PC-3 (cell line): ENCODE measurements at places on chromosomes 12 and 14. TPM values are rescaled to one million over a fixed set of nuclear protein-coding genes. Genes with fewer than 3 reads are reported as not detected.
A peak's percentile ranks its signal among the peaks of the same experiment; 100 is the strongest.

Gene FAM90A1
- not detected in 2 replicates for total RNA-seq

Gene IQSEC3
- total RNA-seq: 0.11 TPM in 1 of 2 replicates, not detected in the other

Gene OR4K13
- not detected in 2 replicates for total RNA-seq

Gene RAN
- total RNA-seq: 3,300 and 3,371 TPM in 2 replicates

Gene SENP1
- total RNA-seq: 16.9 and 20.9 TPM in 2 replicates

Gene SEC23A
- total RNA-seq: 58.2 and 67.0 TPM in 2 replicates

DNA sequence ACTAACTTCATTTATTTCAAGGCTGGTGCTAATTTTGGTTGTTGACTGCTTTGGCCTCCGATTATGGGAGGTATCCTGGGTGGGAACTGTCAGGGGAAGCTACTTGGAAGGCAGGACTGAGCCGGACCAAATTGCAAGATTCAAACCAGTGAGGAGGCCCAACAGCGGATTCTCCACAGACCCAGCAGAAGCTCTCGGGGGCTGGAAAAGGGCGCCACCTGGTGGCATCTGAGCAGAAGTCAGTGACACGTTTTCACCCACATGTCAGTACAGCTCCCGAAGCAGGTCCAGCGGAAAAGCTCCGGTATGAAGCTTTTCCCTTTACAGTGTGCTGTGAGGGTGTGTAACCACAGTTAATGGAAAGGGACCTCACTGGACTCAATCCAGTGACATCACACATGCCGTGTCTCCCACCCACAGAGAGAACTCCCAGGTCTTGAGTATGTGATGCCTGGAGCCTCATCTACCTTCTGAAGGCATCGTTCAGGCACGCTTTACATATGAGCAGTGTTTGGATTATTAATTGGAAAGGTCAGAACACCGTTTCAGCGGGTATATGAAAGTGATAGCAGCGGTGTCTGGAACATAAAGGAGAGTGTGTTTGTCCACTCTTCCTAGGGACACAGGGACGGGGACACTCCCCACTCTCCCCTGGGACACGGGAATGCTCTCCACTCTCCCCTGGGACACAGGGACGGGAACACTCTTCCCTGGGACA lies 3.6 kb upstream of the P2RX2 start:
- DNase-seq: peak; percentile 90

DNA sequence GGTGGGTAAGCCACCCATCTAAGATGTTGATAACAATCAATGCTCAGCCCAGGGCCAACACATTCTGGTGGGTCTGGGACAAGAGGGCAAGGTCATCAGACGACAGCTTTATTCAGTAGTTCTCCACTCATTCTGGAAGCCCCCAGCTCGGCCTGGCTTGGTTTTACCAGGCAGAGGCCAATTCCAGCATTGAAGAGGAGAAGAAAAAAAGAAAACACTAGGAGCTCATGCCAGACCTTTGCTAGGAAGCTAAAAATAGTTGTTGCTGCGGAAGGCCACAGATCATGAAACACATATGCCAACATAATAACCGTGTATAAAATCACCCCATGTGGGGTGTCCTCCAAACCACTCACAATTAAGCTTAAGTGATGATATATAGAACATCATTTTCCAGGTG lies 44.4 kb downstream of the CCDC60 start:
- DNase-seq: no peak

DNA sequence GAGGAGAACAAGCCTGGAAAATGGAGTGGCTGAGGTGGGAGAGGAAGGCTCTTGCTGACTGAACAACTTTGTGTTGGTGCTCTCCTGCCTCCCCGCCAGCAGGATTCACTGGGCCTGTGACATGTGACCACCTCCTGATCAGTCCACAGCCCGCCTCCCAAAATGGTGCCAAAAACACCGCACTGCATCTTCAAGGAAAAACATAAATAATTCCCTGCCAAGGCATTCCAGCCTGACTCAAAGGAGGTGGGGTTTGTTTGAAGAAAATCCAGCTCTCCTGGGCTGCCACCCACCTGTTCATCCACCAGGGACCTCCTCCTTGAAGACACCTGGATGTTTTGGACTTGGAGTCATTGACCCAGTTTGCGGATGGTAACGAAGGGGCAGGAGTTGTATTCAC lies 83.8 kb upstream of the PIWIL1 start:
- DNase-seq: no peak

DNA sequence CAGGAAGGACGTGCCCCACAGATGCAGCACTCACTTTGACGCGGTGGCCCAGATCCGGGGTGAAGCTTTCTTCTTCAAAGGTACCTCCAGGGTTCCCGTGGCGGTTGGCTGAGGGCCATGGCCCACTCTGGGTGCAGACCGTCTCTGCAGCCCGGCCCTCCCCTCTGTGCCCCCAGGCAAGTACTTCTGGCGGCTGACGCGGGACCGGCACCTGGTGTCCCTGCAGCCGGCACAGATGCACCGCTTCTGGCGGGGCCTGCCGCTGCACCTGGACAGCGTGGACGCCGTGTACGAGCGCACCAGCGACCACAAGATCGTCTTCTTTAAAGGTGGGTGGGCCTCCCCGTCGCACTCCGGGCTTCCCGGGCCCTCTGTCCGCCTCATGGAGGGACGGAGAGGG lies 16.9 kb downstream of the MMP17 start:
- DNase-seq: no peak

DNA sequence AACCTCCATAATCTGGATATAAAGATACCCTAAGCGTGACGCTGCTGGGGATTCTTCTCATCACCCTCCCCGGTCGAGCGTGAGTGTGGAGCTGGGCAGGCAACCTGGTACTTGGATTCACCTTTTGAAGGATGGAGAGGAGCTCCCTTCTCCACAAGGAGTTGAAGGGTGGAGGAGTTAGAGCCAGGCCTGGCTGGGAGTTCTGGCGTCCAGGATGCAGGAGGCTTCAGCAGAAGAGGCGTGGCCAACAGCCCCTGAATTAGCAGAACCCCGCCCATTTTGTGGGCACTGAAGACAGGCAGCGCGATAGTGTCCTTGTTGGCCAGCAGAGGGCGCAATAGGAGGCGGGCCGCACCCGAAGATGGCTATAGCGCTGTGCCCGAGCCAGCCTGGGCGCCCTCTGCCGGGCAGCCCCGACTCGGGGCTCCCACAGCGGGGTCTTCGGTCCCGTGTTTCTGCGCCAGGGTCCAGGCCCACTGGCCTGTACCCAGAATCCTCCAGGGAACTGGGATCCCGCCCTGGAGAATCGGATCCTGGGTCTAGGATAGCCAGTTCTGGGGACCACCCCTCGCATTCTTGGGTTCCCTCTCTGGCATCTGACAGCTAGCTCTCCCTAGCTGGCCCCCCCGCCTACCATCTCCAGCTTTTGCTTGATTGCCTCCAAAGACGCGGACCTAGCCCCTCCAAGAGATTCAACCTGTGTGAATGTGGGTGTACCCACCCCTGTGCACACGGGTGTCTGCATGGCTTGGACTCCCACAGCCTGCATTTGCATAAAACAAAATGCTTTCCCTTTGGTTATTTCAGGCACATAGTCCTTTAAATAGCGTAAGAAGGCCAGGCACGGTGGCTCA lies 26.0 kb upstream of the SMUG1 start:
- peak; percentile 90 for DNase-seq

DNA sequence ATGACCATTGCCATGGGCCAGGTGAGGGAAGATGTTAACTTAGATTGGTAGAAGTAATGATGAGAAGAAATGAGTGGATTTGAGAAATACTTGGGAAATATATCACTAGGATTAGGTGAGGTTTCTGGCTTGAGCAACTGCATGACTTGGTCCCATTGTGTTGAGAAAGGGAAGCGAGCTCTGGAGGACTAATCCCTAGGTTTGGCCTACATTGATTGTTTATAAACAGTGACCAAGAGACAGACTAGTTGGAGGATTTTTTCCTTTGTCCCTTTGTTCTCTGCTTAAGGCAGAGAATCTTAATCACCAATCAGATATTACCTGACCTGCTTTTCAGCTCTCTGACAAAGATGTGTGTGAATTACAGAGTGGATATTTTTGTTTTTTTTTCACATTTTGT lies 100.5 kb downstream of the AEBP2 start:
- DNase-seq: no peak

DNA sequence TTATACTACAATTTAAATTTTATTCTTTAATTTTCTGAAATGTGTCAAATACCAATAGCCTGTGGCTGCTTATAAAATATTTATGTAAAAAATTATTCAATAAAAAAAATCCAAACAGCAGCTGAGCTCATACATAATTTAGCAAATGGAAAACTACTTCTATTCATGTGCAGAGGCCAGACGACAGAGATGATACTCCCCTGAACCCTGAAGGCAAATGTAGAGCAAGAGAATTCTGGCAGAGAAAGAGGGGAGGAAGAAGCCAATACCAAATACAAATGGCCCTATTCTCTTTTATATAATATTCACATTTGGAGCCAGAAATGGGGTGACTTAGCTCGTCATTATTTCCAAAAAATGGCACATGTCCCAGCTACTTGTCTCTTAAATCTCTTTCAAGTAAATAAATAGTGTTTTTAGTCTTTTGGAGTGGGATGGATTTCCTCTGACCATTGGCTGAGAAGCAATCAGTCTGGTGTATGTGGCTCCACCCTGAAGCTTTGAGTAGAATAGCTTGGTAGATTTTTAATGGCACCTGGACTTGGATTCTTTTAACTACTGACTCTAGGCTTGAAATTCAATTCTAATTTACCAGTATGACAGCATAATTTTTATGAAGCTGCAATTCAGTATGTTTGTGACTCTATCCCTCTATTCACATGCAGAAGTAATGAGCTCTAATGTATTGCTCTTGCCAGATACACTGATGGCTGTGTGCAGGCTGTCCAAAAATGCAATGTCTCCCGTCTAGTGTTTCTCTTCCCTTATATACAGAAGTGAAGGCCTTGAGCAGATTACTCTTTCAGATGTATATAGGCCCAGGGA lies 113.4 kb upstream of the SCAF11 start:
- no peak for DNase-seq

DNA sequence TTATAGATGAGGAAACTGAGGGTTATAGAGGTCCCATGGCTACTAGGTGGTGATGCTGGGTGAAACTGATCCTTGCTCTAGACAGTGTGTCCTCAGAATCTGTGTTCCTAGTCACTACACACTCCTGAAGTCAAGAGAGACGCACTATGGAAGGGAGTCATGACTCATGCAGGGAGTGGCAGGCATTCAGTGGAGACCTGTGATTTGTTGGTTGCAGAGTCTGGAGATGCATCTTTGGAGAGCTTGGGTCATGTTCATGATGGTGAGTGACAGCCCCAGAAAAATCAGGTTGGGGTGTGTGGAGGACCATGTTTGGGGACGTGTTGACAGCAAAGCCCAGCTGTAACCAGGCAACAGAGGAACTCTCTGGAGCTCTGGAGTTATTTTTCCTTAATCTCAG lies 38.0 kb upstream of the FBXO21 start:
- DNase-seq: peak; percentile 60

GRCh38 chr14:65872536-65872935 lies 460.0 kb downstream of the FUT8 start:
- DNase-seq: no peak

DNA sequence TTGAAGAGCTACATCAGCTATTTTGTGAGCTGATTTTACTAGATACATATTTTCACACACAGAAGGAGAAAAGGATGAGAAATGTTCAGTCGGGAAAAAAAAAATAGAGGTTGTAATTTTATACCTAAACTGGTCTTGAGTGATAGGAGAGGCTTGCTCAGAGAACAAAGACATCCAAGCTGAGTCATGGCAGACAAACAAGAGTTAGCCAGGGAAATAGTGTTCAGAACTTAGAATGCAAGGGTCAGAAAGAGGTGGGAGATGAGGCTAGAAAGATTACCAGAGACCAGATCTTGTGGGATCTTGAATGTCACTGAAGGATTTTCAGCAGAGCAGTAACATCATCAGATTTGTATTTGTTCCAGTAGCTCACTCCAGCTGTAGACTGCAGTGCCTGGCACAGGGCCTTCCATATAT lies 121.9 kb upstream of the ATF1 start:
- peak; percentile 79 for DNase-seq

DNA sequence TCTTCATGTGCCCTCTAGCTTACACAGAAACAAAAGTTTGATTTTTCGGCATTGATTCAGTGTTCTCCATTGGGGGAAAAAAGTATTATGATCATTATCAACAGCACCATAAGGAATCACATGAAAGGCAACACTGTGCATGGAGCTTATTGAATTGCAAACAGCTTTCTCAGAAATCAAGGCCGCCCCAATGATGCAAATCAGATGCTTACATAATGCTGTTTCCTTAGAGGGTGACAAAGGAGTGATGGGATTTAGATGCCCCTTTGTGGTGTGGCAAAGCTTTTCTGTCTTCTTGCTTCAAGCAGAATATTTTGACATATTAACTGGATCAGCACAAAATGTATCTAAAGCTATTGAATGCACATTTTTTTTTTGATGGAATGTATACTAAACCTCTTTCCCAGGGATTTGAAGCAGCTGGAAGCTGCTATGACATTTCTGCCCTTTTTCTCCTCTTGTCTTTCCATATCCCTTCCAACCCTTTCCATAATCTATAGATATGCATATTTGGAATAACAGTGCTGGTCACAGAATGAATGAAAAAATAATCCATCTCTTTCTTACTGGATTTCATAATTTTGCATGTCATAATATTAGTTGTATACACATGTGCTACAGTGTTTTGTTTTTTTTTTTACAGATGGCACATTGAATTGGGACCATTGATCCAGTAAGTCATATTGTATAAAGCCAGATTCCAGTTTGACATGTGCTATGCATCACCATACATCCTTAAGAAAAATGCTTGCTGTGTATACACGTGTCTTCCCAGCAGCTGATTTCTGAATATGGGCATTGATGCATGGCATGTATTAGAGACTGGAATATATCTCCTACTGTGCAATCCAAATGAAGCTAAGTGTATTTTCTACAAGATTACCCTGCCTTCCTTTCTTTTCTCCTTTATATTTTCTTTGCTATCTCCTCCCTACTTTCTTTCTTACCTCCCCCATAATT lies 259.7 kb upstream of the DCN start:
- DNase-seq: no peak
